Motor neuron (in vitro differentiated cells): ENCODE measurements at places on chromosomes 2 and 18.

DNA sequence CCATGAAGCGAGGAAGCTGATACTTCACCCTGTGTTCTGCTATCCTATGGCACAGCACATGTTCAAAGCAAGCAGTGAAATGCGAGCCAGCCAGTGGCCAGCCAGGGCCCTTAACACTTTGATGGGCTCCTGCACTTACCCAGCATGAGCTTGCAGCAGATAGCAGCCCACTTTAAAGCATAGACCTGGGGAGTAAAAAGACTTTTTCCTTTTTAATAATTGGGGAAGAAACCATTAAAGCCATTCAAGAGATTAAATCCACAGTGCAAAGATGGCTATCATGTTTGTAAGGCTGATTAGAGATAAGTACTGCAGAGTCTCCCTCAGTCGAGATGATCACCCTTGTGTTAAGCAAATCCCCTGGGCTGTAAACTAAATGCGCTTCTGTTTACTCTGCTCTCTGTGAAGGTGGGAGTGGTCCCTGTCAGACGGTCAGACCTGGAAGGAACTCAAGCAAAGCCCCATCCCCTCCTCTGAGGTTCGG, 15.7 kb downstream of the CCBE1 start:
- ATAC-seq, result no peak

GRCh38 chr2:9230881-9231280, 24.3 kb downstream of the ASAP2 start:
- ATAC-seq, result no peak

GRCh38 chr2:200828572-200829257, 17.0 kb downstream of the BZW1 start:
- ATAC-seq, result no peak

DNA sequence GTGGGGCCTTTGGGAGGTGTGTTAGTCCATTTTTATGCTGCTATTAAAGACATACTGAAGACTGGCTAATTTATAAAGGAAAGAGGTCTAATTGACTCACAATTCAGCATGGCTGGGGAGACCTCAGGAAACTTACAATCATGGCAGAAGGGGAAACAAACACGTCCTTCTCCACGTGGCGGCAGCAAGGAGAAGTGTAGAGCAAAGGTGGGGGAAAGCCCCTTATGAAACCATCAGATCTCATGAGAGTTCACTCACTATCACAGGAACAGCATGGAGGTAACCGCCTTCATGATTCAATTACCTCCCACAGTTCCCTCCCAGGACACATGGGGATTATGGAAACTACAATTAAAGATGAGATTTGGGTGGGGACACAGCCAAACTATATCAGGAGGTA, 187.1 kb upstream of the OSR1 start:
- ATAC-seq, result no peak

GRCh38 chr18:79490626-79491041, 94.9 kb downstream of the NFATC1 start:
- ATAC-seq, result no peak

DNA sequence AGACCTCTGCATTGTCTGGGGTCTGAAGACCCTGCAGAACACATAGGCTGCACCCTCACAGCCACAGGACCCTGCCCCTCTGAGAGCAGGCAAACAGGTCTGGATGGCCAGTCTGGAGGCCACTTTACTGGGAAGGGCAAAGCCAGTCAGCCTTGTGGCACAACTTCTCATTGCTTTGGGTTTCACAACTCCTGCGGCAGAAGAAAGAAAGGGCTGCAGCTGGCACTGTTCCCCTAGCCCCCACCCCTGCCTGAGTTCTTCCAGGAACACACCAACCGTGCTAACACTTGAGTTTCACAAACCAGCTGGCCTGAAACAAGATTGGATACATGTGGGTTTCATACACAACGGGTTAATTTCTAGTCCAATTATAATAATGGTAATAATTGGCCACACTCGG, 276.5 kb upstream of the MGAT5 start:
- ATAC-seq, result no peak

- no peak for ATAC-seq
These were observed 58.8 kb downstream of the BOD1L2 start for GRCh38 chr18:57205641-57206040.

- peak; percentile 66 for ATAC-seq
These were observed 84.3 kb downstream of the EFEMP1 start for GRCh38 chr2:55839182-55839819.

GRCh38 chr18:22915337-22915736, 17.8 kb upstream of the RBBP8 start:
- no peak for ATAC-seq

- no peak for ATAC-seq
These were observed 29.4 kb upstream of the ASB1 start for GRCh38 chr2:238397356-238397755.

GRCh38 chr2:101354420-101355311, 32.6 kb downstream of the CREG2 start:
- no peak for ATAC-seq

DNA sequence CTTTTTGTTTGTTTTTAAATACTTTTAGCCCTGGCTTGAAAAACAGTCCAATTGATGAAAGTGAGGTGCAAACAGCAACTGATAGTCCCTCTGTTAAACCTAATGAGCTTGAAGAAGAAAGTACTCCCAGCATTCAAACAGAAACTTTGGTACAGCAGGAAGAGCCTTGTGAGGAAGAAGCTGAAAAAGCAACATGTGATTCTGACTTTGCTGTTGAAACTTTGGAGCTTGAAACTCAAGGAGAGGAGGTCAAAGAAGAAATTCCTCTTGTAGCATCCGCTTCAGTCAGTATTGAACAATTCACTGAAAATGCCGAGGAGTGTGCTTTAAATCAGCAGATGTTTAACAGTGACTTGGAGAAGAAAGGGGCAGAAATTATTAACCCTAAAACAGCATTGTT, 30.6 kb upstream of the DYSF start:
- no peak for ATAC-seq

DNA sequence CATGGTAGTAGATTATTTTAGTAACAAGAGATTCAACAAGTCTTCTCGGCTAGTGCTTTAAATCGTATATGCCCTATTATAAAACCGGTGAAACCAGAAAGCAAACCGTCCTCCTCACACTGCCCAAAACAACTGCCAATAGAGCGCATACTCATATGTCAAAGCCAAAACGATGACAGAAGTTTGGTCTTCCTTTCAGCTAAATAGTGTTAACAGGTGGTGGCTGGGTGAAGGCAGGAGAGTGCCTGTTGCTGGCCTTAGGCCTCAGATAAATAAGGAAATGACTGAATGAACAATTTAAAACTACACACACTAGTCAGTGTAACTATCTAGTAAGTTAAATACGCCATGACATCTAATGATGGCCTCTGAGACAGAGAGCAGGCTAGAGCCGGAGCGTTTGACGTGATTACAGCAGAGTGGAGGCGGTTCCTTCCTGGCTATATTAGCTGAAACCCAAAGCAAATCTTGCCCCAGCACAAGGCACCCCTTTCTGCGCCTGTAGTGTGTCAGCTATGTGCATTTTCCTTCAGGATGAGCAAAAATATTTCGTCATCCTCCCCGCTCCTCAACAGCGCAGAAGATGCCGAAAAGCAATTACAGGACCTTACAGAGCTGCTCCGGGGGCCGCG, 1.6 kb downstream of the LONRF2 start:
- ATAC-seq, result peak; percentile 40

GRCh38 chr18:2485983-2486382, 85.3 kb downstream of the METTL4 start:
- ATAC-seq, result peak; percentile 39
